ENCODE measurements at places on chromosomes 2 and 18.

DNA sequence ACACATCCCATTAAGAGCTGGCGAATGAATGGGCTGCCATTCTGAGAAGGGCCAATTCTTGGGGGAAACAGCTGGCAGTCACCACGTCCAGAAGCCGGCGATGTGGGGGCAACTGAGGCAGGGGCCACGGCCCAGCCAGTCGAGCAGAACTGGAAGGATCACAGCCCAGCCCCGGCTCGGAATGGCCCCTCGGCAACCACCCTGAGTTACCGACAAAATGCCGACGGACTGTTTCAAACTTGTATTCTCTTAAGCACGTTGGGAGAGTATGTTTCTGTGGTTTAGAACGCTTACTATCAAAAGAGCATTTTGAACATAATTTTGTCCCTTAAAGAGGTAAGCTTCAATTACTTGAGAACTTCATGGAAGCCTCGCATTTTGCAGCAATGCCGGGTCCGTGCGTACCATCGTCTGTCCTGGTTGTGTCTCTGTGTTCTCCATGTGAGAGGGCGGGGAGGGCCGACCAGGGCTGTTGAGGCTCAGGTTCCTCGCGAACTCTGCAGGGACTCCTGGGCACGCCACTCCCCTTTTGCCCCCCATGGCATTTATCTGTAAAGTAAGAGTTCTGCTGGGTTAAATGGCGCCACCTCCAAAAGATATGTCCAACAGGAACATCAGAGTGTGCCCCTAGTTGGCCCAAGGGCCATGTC lies 155.9 kb downstream of the TWIST2 start:
- DNase-seq, result no peak

- DNase-seq, result no peak
Observed at GRCh38 chr18:43587538-43588153, 310.4 kb upstream of the SYT4 start.

GRCh38 chr2:34736482-34736881 lies 1137.4 kb upstream of the FAM98A start:
- no peak for DNase-seq

- DNase-seq, result no peak
Observed at GRCh38 chr2:98777076-98777475, 46.1 kb upstream of the MGAT4A start.

DNA sequence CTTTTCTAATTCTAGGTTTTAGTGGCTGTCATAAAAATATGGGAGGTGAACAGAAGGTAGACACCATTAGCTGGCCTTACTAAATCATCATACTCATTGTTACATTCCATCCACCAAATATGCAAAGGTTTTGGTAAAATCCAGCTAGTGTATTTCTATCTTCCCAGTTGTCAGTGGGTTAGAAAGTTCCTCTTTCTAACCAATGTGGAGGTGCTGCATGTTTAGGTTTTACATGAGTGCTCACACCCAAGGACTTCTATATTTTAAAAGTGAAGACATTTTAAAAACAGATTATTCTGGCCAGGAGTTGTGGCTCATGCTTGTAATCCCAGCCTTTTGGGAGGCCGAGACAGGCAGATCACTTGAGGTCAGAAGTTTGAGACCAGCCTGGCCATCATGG lies 5.9 kb downstream of the ALPP start:
- DNase-seq, result no peak

- no peak for DNase-seq
Observed at GRCh38 chr2:218271487-218271797, 1.1 kb downstream of the PNKD start.

GRCh38 chr18:58205443-58206160 lies 161.6 kb downstream of the NEDD4L start:
- no peak for DNase-seq

- no peak for DNase-seq
Observed at GRCh38 chr2:15667809-15668556, 76.3 kb downstream of the DDX1 start.

- no peak for DNase-seq
Observed at GRCh38 chr2:177072090-177072489, 140.5 kb upstream of the HNRNPA3 start.
